Activated CD4-positive, CD25-positive, alpha-beta regulatory T cell (primary cell): ENCODE measurements at places on chromosomes 7 and 10.

GRCh38 chr10:99341860-99342490 lies 12.8 kb downstream of the CNNM1 start:
- no peak for DNase-seq

DNA sequence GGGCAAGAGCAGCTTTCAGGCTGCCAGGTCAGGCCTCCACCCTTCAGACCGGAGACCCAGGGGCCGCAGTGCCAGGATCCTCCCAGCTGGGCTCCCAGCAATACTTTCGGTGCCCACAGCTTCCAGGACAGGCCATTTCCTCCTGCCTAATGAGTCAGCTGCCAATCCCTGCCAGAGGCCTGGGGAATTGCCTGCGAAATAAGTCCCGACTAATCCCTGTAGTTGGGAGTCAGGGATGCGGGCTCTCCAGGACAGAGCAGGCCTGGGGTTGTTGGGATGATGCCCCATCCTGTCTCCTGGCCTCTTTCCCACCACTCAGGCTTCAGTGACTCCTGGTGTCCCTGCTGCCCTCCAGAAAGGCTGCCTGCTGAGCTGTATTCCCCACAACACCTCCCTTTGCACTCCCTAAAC lies 143.5 kb upstream of the UNC5B start:
- no peak for DNase-seq

GRCh38 chr10:89337484-89337883 lies 9.7 kb downstream of the IFIT3 start:
- no peak for DNase-seq

GRCh38 chr7:150502519-150502918 lies 12.2 kb upstream of the GIMAP7 start:
- DNase-seq: no peak

DNA sequence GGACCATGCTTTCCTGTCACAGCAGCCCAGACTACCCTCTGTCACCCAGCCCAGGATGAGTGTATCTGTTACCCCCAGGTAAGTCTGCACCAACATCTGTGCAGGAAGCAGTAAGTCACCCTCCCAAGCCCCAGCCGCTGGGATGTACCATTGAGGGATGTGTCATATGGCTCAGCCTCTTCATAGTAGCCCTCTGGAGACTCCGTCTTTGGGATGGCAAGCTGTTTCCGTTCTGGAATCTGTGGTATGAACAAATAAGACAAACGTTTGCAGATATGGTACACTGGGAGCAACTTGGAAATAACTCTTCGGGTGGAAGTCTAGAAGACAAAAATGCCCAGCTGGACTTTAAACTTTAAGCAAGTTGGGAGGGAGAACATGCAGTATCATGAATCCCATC lies 81.3 kb downstream of the AFAP1L2 start:
- DNase-seq: no peak

DNA sequence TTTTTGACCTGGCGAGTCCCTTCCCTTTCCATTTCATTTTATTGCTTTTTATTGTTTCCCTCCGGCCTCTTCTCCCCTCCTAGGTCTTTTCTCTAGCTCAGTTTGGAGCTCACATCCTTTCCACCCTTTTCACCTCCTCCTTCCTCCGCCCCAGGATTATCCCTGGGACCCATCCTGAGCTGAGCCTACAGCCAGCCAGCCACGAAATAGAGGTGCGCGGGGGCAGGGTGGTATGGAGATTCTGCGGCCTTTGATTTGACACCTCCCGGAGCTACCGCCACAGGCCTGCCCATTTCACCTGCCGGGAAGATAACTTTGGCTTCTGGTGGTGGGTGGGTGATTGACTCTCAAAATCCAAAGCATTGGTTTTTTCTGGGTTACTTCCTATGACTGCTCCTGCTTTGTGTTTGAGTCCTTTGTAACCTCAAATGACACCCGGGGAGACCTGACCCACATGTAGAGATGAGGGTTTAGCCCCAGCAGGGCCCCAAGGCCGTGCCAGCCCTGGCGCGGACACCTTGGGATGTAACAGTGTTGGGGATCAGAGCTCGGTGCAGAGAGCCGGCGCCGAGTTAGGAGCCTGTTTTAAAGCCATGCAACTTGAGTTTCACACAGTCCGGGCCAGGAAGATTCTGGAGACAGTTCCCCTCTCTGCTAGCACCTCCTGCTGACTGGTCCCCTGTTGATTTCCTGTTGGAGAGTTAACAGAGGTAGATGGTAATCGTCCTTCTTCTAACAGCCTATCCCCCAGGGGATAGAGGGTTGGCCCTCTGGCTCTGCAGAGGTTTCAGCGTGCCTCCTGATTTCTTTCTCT lies 1.5 kb downstream of the DUSP5 start:
- peak; percentile 6 for DNase-seq
